Glomerular endothelial cell (primary cell): ENCODE measurements at places on chromosomes 2 and 18.

DNA sequence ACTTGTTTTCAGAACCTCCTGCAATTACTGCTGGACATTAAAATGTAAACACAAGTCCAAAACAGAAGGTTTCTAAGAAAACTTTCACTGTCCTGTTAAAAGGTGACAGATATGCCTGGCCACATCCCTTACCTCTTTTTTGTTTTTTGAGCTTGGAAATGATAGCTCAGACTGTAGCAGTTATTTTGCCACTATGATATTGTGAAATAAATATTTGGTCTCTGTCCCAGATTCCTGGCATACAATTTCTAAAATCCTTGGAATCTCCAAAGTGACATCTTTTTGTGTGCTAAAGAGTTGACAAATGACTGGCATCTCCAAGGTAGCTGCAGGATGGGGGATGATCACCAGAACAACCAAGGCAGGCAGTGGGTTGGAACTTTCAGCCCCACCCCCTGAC is 16.8 kb downstream of the TPGS2 start:
- no peak for DNase-seq

- DNase-seq, result no peak
These were observed 215.5 kb downstream of the CYP26B1 start for GRCh38 chr2:71932037-71932779.

DNA sequence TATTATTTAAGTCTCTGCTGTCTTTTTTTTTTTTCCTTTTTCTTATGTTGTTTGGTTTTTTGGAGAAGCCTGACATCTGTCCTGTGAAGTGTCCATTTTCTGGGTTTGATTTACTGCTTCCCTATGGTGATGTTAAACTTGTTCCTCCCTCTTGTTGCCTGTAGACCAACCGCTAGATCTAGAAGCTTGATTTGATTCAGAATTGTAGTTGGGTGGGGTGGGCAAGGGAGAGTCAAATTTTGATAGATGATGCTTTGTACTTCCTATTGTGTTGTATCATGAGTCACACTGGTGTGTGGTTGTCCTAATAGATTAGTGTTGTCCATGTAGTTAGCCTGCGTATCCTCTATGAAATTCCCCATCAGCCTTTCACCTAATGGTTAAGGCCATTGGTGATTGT is 35.4 kb downstream of the CAB39 start:
- DNase-seq, result no peak

DNA sequence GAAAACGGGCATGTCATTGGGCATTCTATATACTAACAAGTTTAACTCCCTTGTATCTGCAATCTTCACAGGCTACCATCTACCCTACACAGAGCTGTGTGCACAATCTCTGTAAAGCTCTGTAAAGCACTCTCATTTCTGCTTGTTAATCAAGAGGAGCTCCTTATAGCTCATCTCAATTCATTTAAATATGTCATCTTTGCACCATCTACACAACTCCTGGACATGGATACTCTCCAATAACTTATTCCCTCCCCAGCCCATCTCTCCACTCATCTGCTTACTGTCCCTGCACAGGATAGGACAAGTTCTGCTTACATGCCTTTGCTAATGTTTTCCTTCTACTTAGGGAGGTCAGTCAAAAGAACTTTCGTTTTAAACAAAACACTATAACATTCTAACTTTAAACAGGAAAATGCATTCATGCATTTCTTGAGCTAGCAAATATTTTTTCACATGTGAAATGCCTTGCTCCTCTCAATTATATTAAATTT is 61.4 kb downstream of the DPP4 start:
- DNase-seq, result no peak

- no peak for DNase-seq
These were observed 189.1 kb upstream of the BCL2L11 start for GRCh38 chr2:110931648-110932047.

GRCh38 chr2:112915300-112916144 is 4.6 kb downstream of the IL37 start:
- no peak for DNase-seq

- DNase-seq, result no peak
These were observed 78.1 kb upstream of the TTC39C start for GRCh38 chr18:23936381-23936958.

DNA sequence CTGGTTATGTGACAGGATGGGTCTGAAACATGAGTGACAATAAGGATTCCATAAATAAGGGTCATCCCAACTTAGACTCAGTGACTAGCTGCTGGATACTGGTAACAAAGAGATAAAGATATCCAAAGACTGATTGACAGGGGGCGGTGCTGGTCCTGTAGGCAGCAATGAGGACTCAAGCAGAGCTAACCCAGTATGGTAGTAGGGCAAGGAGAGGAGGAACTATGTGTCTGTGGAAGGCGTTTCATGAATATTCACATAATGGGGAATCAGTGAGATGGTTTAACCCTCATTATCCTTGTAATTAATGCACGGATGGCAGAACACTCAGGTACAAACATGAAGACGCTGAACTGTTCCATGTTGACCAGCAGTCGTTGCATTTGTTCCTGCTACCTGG is 102.5 kb upstream of the EML6 start:
- DNase-seq, result no peak

DNA sequence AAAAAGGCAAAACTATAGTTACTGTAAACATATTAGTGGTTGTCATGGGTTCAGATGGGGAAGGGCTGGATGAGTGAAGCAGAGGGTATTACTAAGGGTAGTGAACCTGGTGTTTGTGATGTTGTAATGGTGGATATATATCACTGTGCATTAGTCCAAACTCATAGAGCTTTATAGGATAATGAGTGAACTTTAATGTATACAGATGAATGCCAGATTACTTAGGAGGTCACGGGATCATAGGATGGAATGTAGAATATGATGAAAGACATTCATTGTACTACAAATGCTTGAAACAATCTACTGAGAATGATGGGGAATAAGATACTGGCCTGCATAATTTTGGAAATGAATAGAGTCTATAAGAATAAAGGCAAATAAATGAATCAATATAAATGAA is 226.7 kb upstream of the ZNF804A start:
- DNase-seq, result no peak

DNA sequence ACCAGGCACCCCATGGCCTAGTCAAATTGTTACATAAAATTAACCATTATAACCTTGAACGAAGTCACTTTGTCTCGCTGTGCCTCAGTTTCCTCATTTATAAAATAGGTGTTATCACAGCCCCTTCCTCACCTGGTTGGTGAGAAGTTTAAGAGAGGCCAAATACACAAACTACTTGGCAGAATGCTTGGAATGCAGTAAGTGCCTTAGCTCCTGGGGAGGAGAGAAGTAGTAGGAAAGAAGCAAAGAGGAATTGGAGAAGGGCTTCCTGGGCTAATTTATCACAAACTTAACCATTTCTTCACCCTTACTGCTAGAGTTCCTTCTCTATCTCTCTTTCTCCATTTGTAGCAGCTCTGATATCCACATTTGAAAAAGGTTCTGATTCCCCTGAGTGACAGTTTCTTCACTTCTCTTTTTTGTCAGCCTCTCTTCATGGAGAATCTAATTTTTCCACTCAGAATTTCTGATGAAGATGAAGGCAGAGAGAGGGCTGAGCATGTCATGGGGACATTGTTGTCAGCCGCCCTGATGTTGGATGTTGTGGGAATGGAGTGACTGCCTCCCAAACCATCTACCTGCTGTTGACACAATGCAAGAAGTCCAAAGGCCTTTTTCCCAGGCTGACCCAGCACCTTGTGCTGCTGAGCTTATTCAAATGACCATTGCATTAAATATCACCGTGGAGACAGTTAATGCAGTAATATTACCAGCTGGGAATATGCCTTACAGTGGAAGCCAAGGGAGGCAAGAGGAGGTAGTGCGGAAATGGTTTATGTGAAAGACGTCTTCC is 60.4 kb downstream of the BOD1L2 start:
- DNase-seq, result no peak

- DNase-seq, result no peak
These were observed 33.7 kb downstream of the NRP2 start for GRCh38 chr2:205715831-205716525.

- no peak for DNase-seq
These were observed 63.1 kb downstream of the METTL4 start for GRCh38 chr18:2508155-2508554.

DNA sequence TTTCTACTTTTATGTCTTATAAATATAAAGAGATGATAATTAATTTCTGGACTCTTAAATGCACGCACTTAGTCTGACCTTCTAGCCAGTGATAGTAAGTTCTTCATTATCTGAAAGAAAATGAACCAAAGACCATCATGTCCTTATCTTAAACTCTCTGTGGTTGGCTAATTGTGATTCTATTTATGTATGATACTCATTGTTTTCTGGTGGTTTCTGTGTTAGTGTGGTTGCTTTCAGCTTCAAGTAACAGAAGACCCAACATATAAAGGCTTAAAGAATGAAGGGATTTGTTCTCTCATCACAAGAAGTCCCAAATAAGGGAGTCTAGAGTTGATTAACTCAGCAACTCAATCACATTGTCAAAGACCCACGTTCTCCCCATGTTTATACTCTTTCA is 225.2 kb upstream of the TANK start:
- DNase-seq, result no peak

- no peak for DNase-seq
These were observed 28.8 kb upstream of the TMEM18 start for GRCh38 chr2:705971-706511.

DNA sequence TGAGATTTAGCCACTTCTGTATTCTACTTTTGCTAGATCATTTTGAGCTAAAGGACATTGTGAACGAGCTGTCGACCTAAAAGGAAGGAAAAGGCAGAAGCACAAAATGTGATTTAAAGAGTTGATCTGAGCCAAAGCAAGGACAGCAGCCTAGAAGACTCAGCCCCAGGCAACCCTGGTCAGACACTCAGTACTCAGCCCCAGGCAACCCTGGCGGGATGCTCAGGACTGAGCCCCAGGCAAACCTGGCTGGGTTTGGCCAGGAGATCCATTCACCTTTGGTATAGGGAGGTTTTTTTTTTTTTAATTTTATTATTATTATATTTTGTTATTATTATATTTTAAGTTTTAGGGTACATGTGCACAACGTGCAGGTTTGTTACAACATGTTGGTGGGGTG is 34.3 kb upstream of the PXDN start:
- DNase-seq, result no peak

GRCh38 chr2:120452945-120453634 is 107.2 kb downstream of the INHBB start:
- DNase-seq, result no peak

- peak; percentile 9 for DNase-seq
These were observed 27.7 kb upstream of the MAPRE3 start for GRCh38 chr2:26942543-26943295.

DNA sequence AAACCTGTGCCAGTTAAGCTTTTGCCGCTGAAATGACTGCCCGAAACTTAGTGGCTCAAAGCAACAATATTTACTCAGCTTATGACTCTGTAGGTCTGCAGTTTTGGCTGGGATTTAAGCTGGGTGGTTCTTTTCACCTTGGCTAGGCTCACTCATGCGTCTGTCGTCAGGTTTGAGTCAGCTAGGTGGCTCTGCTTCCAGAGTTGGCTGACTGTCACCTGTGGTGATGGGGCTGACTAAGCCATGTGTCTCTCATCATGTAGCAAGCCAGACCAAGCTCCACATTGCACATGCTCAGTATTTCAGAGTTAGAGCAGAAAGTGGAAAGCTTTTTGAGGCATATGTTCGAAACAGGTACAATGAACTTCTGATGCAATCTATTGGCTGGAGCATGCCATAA is 354.8 kb downstream of the MEIS1 start:
- DNase-seq, result no peak

DNA sequence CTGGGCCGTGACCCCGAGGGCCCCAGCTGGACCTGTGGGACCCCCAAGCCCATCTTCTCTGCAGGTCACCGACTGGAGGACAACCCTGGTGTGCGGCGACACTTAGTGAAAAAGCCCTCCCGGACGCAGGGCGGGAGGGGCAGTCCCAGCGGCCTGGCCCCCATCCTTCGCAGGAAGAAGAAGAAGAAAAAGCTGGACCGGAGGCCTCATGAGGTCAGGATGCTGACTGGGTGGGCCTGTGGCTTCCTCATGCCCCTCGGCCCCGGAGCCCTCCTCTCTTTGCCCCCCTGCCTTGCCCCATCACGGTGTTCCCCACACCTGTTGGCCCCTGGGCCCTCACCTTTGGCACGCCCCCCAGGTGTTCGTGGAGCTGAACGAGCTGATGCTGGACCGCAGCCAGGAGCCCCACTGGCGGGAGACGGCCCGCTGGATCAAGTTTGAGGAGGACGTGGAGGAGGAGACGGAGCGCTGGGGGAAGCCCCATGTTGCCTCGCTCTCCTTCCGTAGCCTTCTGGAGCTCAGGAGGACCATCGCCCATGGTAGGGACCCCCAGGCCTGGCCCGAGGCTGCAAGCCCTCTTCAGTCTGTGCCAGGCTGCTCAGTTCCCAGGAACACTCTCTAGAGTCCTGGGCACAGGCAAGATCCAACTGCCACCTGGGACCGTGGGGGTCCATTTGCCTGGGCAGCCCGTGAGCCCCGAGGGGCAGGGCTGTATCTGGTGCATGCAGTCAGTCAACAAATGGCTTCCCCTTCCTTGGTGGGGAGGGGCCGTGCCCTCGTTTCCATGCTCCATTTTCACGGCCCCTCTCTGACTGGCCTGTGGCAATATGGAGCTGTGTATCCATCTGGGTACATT is 4.7 kb downstream of the SLC4A3 start:
- DNase-seq, result no peak

DNA sequence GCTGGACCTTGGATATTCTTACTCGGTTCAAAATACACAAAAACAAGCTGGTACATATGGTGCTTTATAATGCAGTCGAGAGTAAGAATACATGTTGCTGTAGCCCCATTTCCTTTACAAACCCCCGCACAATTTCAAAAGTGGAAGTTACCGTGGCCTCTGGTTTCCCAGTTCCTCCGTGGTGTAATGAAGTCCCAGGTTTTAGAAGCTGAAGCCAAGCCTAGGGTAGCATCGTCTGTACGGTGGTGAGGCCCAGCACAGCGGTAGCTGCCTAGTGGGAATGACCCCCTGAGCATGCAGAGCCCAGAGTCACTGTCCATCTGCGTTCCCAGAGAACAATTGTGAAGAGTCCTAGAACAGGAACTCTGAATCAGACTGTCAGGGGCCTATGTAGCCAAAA is 171.8 kb downstream of the ASXL3 start:
- no peak for DNase-seq

- DNase-seq, result no peak
These were observed 80.6 kb downstream of the HS1BP3 start for GRCh38 chr2:20570249-20570648.

- peak; percentile 96 for DNase-seq
These were observed 864 bp upstream of the MYL12A start for GRCh38 chr18:3246635-3247239.

GRCh38 chr2:121480826-121481225 is 49.9 kb upstream of the RNU4ATAC start:
- DNase-seq, result no peak

- DNase-seq, result no peak
These were observed 81.6 kb upstream of the LAPTM4A start for GRCh38 chr2:20132990-20133535.
